ENCODE measurements at places on chromosomes 3 and 15. TPM values are rescaled to one million over a fixed set of nuclear protein-coding genes. Genes with fewer than 3 reads are reported as not detected.

DNA sequence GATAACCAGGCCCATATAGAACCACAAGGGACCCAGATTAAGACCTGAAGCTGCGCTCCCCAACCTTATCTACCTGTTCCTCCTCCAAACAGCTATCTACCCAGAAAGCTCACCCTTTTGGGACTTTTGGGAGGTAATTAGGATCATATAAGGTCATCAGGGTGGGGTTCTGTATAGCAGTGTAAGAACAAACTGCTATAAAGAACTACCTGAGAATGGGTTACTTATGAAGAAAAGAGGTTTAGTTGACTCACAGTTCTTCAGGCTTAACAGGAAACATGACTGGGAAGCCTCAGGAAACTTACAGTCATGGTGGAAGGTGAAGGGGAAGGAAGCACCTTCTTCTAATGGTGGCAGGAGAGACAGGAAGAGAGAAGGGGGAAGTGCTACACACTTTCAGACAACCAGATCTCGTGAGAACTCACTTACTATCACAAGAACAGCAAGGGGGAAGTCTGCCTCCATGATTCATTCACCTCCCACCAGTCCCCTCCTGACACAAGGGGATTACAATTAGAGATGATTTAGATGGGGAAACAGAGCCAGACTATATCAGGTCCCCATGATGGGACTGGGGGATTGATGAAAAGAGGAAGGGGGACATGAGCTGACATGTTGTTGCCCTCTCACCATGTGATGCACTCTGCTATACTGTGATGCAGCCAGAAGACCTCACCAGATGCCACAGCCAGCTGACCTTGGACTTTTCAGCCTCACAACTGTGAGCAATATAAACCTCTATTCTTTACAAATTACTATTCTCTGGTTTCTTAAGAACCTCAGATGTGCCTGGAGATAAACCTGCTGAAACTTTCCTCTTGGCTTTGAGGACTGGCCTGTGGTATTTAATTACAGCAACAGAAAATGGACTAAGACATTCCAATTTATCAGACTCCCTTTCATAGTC, 15.3 kb upstream of the FMN1 start:
- no peak for DNase-seq

Gene SLC9C1
- 0.41 TPM for total RNA-seq

- DNase-seq = no peak
Measured at GRCh38 chr3:156298014-156298413, 177.6 kb downstream of the KCNAB1 start.

Gene KNL1
- 33.9 TPM for total RNA-seq

DNA sequence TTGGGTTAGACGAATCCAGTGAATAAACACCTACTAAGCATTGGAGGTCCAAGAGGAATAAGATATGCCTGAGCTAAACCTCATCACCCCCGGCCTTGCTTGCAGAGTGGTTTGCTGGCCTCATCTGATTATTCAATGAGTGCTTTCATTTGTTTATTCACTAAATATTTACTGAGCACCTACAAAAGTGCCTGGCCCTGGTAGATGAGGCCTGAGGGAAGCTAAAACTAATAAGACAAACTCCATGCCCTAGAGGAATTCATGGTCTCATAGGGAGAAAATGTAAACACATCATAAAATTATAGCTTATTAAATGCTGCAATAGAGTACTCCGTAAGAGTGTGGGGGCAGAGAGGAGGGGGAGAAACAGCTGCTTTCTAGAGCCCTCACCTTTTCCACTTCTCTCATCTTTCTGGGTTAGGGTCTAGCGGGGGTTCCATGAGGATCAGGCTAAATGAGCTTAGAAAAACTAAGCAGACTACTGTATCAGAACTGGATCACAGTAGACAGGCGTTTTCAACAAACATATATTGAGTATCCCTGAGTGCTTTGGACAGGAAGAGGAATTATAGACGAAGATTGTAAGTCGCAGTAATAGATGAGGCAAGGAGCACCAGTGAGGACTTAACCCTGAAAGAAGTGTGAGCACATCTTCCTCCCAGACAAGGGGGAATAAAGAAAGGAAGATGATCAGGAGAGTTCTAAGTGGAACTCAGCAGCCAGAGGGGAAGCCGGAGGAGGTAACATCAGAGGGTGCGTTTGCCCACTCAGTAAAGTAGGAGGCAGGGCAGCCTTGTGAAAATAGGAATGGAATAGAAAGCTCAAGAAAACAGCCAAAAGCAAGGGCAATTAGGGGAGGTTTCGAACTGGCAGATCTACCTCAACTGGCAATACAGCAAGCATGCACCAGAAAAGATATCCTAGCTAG, 31.5 kb upstream of the LAMP3 start:
- no peak for DNase-seq
